ENCODE measurements at places on chromosomes 7 and 10.

DNA sequence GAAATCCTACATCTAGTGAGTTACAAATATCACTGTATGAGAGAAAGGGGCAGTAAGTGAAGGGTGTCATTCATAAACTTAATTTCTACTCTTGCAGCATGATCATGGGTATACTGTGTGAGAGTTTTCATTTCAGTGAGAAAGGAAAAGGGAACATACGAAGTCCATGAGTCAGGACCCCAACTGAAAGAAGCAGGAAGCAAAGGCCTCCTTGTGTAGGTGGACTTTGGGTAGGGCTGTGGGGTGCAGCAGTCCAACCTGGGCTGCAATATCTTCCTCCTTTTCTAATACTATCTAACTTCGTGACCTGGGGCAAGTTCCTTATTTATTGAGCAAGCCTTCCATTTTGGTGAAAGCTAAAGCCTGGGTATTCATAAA, 248.2 kb upstream of the TCF7L2 start:
- no peaks in the 10 kb centered on the region for H3K27me3 ChIP-seq
- no peak overlapping the region for H3K4me3 ChIP-seq
- no peaks in the 10 kb centered on the region for H3K4me1 ChIP-seq
- H3K36me3 ChIP-seq = no peaks in the 10 kb centered on the region
- DNase-seq = no peak

DNA sequence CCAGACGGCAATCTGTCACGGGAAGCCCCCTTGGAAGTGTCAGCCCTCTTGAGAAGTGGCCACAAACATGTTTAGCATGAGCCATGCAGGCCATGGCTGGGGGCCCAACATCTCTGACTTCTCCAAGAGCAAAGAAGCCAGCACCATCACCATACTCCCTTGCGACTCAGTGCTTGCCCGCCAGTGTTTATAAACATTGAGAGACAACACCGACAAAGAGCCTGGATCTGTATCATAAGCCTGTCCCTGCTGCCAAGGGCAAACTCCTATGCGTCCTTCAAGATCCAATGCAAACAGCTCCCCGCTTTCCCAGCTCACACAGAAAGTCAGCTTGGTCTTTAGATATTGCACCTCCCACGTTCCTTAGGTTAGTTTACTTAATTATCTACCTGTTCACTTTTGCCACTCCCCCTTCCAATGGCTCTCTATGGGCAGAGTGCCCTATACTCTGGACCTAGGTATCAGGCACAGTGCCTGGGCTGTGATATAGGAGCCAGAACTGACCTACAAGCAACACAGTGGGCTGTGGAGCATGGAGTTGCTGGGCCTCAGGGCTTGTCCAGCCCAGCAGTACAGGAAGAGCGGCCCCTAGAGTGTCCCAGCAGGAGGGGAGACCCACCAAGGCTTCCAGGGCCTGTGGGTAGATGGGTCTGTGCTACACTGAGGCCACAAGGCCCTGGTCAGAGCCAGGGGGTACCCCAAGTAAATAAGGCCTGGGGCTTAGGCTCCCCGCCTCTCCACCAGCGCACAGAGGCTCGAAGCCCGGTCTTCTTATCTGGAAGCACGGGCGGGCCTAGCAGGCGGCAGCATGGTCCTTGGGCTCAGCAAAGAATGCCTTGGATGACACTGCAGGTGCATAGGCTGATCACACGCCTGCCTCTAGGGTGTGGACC, 37.7 kb downstream of the CAMK2B start:
- no peak for DNase-seq
- H3K4me1 ChIP-seq = no peaks in the 10 kb centered on the region
- H3K27ac ChIP-seq = no peak overlapping the region
- no peaks in the 10 kb centered on the region for H3K36me3 ChIP-seq
- no peak overlapping the region for H3K4me3 ChIP-seq

- H3K27me3 ChIP-seq = peaks cover 6% of the 10 kb centered on the region
- H3K4me1 ChIP-seq = no peaks in the 10 kb centered on the region
- H3K27ac ChIP-seq = no peak overlapping the region
Observed at GRCh38 chr10:100819424-100819823, 74.0 kb downstream of the PAX2 start.

DNA sequence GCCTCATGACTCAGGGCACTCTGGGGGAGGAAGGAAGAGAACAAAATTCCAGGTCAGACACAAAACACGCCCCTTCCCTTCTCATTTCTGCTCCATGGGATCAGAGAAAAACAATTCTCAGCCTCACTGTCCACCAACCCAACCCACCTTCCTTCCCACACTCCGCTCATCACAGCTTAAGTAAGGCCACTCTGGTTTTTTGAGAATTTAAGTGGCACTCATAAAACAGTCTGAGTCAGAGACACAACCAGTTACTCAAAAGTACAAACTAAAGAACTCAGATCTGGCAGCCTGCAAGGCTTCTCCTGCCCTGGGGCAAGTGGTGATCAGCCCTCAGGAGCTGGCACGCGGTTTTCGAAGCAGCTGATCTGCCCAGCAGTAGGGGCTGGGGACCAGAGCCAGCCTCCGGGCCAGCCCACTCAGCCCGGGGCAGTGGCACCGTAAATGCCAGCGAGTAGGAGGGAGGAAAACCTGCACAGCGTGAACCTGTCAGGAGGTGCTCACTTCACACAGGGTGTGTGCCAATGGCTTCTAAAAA, 39.1 kb upstream of the ABLIM1 start:
- H3K36me3 ChIP-seq = no peaks in the 10 kb centered on the region
- no peak for DNase-seq
- H3K27ac ChIP-seq = no peak overlapping the region
- H3K4me1 ChIP-seq = no peaks in the 10 kb centered on the region
- H3K4me3 ChIP-seq = no peak overlapping the region

GRCh38 chr7:70066844-70067243, 468.6 kb downstream of the AUTS2 start:
- H3K27me3 ChIP-seq = no peaks in the 10 kb centered on the region
- H3K36me3 ChIP-seq = no peaks in the 10 kb centered on the region
- no peak overlapping the region for H3K4me3 ChIP-seq
- no peak for DNase-seq
- no peaks in the 10 kb centered on the region for H3K4me1 ChIP-seq
- H3K27ac ChIP-seq = no peak overlapping the region

DNA sequence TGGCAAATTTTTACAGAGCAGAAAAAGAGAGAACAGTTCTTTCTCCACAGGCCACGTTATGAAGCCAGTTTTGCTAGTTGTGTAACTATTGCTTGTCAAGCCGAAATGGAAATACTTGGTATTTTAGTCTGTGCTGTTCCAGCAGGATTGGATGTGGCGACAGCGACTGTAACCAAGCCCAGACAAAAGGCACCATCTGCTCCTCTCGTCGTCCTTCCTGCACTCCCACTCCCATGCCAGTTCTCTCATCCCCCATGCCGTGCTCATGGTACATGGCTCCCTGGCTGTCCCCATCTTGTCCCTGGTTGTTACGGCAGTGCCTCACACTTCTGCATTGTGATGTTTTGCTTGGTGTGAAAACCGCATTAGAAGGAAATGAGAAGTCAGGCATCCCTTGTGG, 185.7 kb upstream of the FZD8 start:
- no peaks in the 10 kb centered on the region for H3K36me3 ChIP-seq
- DNase-seq = no peak
- H3K27me3 ChIP-seq = no peaks in the 10 kb centered on the region
- no peaks in the 10 kb centered on the region for H3K4me1 ChIP-seq
- H3K4me3 ChIP-seq = no peak overlapping the region

DNA sequence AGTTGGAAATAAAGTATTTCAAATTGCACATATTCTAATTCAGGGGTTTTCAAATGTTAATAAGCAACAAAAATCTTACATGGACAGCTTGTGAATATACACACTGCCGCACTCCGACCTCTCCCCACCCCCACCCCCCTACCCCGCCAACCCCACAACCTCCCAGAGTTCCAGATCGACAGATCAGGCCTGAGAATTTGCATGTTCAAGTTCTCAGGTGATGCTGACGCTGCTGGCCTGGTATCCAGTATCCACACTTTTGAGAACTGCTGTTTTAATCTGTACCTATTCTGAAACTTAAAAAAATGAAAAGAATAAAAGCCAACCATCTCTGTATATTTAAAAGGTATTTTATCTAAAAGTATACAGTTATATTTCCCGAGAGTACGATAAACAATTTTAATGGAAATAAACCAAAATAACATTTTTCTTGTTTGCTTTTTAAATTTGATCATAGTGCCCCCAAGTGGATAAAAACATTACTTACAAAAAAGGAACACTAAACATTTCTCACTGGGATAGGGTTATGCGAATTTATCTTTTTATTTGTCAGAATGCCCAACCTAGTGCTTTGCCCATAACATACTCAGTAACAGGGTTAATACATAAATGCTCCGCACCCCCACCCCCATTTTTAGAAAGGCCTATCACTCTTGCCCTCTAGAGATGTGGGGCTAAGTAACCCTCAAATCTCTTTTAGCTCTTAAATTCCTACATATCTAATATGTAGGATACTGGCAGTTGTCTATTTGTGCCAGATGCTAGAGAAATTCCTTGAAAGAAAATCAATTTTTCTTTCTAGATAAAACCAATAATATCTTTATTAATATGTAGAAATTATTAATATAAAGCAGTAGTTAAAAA, 166.3 kb downstream of the RNF133 start:
- no peaks in the 10 kb centered on the region for H3K36me3 ChIP-seq
- no peaks in the 10 kb centered on the region for H3K27me3 ChIP-seq
- DNase-seq = no peak
- H3K4me1 ChIP-seq = no peaks in the 10 kb centered on the region

GRCh38 chr10:131041441-131041840, 270.1 kb downstream of the TCERG1L start:
- H3K4me1 ChIP-seq = no peaks in the 10 kb centered on the region
- H3K27ac ChIP-seq = no peak overlapping the region
- no peak overlapping the region for H3K4me3 ChIP-seq
- H3K36me3 ChIP-seq = no peaks in the 10 kb centered on the region
- no peaks in the 10 kb centered on the region for H3K27me3 ChIP-seq

DNA sequence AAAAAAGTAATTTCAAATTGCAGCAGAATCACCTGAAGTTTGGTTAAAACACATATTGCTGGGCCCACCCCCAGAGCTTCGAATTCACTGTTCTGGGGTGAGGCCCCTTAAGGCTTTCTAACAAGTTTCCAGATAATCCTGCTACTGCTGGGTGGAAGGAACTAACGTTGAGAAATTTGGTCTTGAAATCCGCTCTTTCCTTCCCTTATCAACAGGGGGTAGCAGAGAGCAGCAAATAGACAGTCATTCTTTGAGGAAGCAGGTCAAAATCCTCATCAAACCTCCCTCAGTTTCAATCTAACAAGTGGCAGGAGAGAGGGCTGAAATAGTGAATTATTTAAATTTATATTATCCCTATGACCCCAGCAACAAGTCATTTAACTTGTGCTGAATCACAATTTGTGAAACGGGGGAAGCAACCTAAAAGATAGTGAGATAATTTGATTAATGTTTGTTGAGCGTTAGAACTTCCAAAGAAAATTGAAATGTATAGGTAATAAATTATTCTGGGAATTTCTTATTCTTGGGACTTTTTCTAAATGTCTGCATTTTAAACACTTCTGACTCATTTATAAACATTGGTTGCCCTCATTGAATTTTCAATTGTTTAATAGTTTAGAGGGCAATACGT, 21.7 kb upstream of the MALSU1 start:
- peak; percentile 51 for DNase-seq
- no peaks in the 10 kb centered on the region for H3K36me3 ChIP-seq
- no peak overlapping the region for H3K27ac ChIP-seq
- H3K4me3 ChIP-seq = no peak overlapping the region
- no peaks in the 10 kb centered on the region for H3K4me1 ChIP-seq

GRCh38 chr7:69599955-69600709, 1.9 kb downstream of the AUTS2 start:
- no peak overlapping the region for H3K27ac ChIP-seq
- H3K36me3 ChIP-seq = no peaks in the 10 kb centered on the region
- DNase-seq = peak; percentile 17
- peaks cover 36% of the 10 kb centered on the region for H3K27me3 ChIP-seq
- H3K4me3 ChIP-seq = peak overlapping the region; percentile 50
- no peaks in the 10 kb centered on the region for H3K4me1 ChIP-seq

- no peak for DNase-seq
- no peaks in the 10 kb centered on the region for H3K27me3 ChIP-seq
- no peak overlapping the region for H3K4me3 ChIP-seq
- no peak overlapping the region for H3K27ac ChIP-seq
Observed at GRCh38 chr7:74569501-74570075, 87.9 kb upstream of the GTF2I start.

DNA sequence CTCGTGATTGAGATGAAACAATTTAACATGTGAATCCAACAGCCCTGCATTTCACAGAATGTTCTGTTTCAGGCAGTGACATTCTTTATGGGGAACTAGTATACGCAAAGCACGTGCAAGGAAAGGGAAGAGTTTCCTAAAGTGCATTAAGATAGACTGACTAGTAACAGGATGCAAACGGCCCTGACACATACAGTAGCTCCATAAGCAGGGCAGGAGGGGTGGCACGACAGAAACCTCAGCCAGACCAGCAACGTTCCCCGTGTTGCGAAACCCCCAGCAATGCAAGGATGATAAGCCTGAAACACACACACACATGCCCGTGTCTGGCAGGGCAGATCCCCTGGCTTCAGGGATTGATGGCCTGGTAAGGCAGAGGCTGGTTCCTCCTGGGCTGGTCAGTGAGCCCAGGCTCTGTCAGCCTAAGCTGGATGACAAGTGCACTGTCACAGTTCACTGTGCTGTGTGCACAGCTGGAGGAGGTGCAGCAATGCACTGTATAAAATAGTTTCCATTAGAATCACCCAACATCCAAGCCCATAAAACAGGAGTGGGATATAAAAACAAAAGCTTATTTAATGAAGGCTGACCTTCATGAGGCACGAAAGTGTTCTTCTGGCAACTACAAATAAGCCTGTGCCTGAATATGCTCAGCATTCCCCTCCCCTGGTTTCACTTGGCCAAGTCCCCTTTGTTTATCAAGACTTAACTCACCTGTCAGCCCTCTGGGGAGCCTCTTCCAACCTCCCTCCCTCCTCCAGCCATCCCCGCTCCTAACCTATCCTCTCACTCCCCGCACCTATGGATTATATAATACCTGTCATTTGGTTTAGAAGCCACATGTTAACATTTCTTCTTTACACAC, 88.8 kb downstream of the GSAP start:
- DNase-seq = no peak
- H3K4me3 ChIP-seq = no peak overlapping the region
- no peaks in the 10 kb centered on the region for H3K36me3 ChIP-seq
- no peaks in the 10 kb centered on the region for H3K27me3 ChIP-seq
- no peaks in the 10 kb centered on the region for H3K4me1 ChIP-seq
- H3K27ac ChIP-seq = no peak overlapping the region

DNA sequence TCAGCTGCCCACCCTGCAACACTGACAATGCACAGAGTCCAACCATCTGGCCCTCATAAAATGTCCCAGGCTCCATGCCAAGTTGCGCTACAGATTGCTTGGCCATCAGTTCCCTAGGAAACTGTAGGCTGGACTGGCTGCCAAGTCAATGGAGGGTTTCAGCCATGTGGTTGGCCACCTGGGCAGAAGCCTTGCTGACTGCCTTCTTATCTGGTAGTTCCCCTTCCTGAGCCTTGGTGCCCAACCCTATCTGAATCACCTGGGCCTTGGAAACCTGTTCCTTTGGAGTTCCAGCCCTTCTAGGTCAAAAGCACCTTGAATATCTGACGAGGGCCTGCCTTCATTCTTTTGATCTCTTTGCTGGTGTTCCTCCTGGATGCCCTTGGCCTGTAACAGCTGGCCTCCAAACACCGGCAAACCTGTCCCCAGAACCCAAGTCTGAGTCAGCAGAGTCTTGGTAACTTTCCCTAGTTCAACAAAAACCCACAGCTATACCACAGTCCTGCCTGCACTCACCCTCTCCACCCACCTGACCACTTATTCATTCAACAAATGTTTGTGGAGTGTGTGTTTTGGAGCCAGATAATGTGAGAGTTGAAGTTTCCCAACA, 37.4 kb upstream of the KDM7A start:
- H3K27me3 ChIP-seq = no peaks in the 10 kb centered on the region
- H3K4me1 ChIP-seq = peaks cover 14% of the 10 kb centered on the region
- no peaks in the 10 kb centered on the region for H3K36me3 ChIP-seq
- peak; percentile 89 for DNase-seq

GRCh38 chr7:128037880-128038619, 6.8 kb upstream of the LRRC4 start:
- H3K36me3 ChIP-seq = no peaks in the 10 kb centered on the region
- DNase-seq = no peak
